ENCODE measurements at places on chromosomes 1 and 21. TPM values are rescaled to one million over a fixed set of nuclear protein-coding genes. Genes with fewer than 3 reads are reported as not detected.

Gene ICOSLG
- total RNA-seq: 10.2 TPM

Gene SCAMP3
- 66.7 TPM for total RNA-seq

Gene TNFRSF18
- total RNA-seq: 8.1 TPM

GRCh38 chr1:28458237-28459228 lies 47.3 kb upstream of the RCC1 start:
- H3K27me3 ChIP-seq: no peaks in the 10 kb centered on the region
- no peak overlapping the region for H3K4me3 ChIP-seq
- no peak for DNase-seq

Measured in kidney (tissue), 22 donors.